ENCODE measurements at places on chromosomes 4 and X.

GRCh38 chrX:103918050-103918449 is 44.4 kb upstream of the TMSB15B start:
- DNase-seq, result peak; percentile 69

GRCh38 chr4:71026086-71026485 is 32.6 kb downstream of the DCK start:
- DNase-seq, result no peak

- DNase-seq, result no peak
These were observed 26.5 kb downstream of the OTUD6A start for GRCh38 chrX:70088751-70089150.

GRCh38 chr4:31100536-31100935 is 380.4 kb downstream of the PCDH7 start:
- no peak for DNase-seq

DNA sequence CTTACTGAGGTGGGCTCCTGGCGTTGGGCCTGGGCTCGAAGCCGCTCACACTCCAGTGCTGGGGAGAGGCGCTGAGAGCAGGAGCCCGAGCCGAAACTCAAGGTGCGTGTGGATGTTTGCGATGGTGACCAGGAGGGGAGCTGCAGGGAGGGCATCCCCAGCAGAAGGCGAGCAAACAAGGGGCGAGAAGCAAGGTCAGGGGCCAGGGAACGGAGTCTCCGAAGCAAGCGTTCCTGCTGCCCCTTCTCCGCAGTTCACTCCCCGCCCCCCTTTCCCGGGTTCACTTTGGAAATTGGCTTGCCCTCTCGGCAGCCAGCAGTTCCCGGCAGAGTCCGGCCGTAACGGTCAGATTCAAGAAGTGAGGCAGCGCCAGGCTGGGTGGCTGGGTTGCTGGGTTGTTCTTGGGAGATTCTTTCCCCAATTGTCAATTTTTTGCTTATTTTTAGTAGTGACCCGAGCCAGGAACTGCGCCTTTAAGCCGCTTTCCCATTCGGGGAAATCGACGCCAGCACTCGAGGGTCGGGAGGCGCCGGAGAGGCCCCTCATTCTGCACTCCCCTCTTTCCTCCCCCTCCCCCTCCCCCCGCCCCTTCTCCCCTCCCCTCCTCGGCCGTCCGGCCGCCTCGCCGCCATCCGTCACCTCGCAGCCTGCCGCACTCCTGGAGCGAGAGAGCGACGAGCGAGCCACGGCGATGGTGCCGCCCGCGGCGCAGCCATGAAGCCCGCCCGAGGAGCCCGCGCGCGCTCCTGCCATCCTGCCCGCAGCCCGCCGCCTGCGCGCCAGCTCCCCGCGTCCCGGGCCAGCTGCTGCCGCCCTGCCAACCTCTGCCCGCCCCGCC is at the start of gene FRMPD3:
TSS of gene FRMPD3 (plus strand) at position 655 of the 838 bp plus-strand sequence. CDS start 76,937 bp downstream, outside the sequence.
- DNase-seq, result no peak

GRCh38 chrX:46630141-46630540 is 56.6 kb downstream of the CHST7 start:
- no peak for DNase-seq

DNA sequence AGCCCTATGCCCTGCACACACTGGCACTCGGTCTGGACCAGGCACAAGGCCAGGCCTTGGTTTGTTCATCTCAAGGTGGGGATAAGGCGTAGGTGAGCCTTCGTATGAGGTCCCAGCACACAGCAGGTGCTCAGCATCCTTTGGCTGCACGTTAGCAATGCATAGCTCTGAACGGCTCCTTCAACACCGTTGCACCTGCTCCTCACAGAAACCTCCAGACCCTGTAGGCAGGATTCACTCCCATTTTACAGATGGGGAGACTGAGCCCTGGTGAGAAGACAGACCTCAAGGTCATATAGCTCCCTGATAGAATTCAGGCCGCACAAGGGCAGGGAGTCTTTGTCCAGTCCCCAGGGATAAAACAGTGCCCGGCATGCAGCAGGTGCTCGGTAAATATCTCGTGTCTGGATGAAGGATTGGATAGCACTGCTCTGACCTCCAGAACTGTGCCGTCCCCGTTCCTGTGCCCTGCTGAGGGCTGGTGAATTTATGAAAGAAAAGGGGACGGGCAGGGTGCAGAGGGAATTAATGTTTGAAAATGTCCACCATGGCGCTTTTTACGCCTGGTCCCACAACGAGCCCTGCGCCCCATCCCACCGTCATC is 2.4 kb downstream of the PPP2R2C start:
- no peak for DNase-seq

DNA sequence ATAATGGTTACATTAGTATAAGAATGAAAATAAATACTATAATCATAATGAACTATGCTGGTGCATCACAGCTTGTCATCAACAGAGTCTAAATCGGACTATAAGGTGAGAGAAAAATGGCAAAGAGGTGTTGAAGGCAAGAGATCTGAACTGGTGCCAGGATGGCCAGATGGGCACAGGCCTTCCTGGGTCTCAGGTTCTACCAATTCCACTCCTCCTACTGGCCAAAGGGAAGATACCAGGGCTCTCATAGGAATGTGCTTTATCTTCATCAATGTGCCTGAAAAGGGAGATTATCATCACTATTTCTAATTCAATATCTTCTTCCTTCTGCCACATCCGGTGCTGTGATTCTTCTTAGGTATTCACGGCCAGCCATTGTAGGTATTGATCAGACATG is 107.6 kb downstream of the GASK1B start:
- no peak for DNase-seq

Measured in CD4-positive, CD25-positive, alpha-beta regulatory T cell (primary cell).